ENCODE measurements at places on chromosomes 16 and 17.

GRCh38 chr17:78779850-78780249, 2.2 kb downstream of the CYTH1 start:
- no peak for DNase-seq

GRCh38 chr16:13307255-13307654, 405.9 kb downstream of the SHISA9 start:
- DNase-seq, result no peak

GRCh38 chr17:66941249-66941648, 23.3 kb upstream of the CACNG4 start:
- DNase-seq, result no peak

- peak; percentile 66 for DNase-seq
Measured at GRCh38 chr16:67942200-67942509, 1.8 kb downstream of the LCAT start.

GRCh38 chr17:57296231-57296630, 39.9 kb downstream of the MSI2 start:
- no peak for DNase-seq

All from hepatic stellate cell (primary cell).